Urinary bladder (tissue), 4 donors: ENCODE measurements at places on chromosomes 5 and 9. TPM values are rescaled to one million over a fixed set of nuclear protein-coding genes. Genes with fewer than 3 reads are reported as not detected.

DNA sequence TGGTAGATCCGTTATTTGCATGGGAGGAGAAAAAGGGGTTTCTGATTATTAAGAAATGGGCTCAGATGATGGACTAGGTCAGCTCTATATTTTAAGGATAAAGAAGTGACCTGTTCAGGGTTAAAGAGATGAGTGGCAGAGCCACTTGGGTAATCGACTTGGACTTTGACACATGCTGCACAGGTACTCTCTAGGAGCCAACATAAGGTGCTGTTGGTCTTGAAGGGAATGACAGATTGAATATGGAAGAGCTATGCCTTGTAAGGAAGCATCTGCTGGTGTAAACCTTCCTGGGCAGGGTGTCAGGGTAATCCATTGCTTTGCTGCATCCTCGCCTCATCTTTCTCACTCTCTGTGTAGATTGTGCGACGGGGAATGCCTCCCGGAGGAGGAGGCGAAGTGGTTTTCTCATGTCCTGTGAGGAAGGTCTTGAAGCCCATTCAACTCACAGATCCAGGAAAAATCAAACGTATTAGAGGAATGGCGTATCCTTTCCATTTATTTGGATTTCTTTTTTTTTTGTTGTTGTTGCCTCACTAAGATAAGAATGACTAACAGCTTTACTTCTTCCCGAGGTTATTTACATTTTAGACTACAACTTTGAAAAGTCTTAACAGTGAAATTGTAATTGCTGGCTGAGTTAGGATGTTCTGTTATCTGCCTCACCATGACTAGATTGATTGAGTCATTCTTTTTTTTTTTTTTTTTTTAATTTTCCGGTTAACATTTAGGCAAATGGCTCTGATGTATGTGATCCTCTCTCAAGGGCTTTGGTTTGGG, 41.2 kb downstream of the RCL1 start:
- DNase-seq: no peak

- no peak for DNase-seq
Measured at GRCh38 chr5:154514331-154514730, 36.3 kb upstream of the HAND1 start.

- DNase-seq: no peak
Measured at GRCh38 chr9:110810262-110810976, 141.8 kb downstream of the MUSK start.

DNA sequence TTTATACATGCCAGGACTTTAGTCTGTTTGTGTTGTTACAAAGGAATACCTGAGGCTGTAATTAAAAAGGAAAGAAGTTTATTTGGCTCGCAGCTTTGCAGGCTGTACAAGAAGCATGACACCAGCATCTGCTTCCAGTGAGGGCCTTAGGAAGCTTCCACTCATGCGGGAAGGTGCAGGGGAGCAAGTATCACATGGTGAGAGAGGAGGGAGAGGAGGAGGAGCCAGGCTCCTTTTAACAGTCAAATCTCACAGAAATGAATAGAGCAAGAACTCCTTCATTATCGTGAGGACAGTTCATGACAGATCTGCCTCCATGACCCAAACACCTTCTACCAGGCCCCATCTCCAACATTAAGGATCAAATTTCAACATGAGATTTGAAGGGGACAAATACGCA, 18.7 kb upstream of the C5orf46 start:
- DNase-seq: no peak

GRCh38 chr9:2560180-2560579, 61.4 kb upstream of the VLDLR start:
- no peak for DNase-seq

DNA sequence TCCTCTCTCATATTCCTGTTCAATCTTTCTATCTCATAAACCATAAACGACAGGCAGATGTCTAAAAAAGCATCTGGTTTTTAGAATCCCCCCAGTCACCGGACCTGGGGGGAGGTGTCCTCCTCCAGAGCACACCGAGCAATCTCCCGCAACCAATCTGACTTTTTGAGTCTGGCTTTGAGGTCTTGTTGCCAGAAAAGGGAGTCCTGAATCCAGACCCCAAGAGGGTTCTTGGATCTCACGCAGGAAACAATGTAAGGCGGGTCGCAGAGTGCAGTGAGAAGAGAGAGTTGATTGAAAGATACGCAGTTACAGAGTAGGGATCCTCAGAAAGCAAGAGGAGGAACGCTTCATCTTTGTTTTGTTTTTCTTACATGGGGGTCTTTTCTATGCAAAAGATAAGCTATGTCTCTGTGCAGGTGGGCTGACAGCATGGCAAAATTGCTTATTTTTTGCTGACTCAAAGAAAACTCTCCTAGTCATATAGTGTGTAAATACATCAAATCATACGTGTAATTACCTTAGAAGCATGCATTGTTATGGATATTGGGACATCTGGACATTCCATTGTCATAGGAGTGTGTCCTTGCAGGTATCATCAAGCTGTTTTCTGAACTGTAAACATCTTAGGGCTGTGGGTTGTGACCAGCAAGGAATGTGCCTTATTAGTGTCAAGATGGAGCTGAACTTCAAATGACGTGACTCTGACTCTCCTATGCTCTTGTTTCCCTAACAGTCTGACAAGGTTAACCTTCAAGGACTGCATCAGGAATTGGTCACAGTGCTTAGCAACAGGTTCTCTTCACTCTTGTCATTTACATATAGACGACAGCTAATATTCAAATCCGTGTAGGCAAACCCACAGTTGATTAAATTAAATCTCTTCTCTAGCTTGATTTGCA, 159.3 kb upstream of the DAPK1 start:
- DNase-seq: no peak

- no peak for DNase-seq
Measured at GRCh38 chr5:174340226-174340625, 294.7 kb downstream of the NSG2 start.

- DNase-seq: no peak
Measured at GRCh38 chr5:91591076-91591475, 208.0 kb upstream of the ARRDC3 start.

DNA sequence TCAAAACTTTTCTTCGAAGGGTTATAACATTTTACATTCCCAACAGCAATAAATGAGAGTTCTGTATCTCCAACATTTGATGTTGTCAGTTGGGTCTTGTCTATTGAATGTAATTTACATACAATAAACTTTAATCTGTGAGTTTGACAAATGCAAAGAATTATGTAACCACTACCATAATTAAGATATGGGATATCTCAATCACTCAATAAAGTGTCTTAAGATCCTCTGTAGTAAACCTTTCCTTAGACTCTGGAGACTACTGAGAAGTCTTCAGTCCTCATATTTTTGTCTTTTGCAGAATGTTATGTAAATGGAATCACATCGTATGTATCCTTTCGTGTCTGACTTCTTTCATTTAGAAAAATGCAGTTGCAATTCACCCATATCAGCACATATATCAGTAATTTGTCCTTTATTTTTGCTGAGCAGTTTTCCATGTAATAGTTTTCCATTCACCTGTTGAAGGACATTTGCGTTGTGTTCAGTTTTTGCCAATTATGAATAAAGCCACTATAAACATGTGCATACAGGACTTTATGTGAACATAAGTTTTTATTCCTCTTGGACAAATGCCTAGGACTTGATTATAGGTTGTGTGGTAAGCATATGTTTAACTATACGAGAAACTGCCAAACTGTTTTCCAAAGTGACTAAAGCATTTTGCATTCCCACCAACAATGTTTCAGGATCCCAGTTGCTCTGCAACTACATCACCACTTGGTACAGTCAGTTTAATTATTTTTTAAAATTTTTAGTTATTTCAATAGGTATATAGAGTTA, 784.6 kb upstream of the ZNF608 start:
- DNase-seq: no peak

GRCh38 chr9:108443019-108443633, 412.7 kb downstream of the ACTL7B start:
- DNase-seq: no peak

DNA sequence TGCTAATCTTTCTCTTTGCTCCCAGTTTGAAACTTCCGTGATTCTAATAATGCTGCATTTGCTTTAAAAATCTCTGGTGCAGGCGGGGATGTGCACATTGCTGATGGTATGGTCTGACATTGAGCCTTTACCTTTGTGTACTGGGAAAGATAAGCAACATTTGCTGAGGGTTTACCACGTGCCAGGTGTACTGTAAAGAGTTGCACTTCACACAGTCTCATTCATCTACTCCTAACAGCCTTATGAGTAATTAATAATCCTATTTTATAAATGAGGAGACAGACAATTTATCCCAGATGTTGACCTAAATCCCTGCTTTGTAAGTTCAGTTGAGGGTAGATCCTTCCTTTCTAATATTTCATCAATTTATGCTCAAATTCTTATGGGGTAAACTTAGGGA, 726 bp upstream of the ADGRV1 start:
- DNase-seq: no peak

DNA sequence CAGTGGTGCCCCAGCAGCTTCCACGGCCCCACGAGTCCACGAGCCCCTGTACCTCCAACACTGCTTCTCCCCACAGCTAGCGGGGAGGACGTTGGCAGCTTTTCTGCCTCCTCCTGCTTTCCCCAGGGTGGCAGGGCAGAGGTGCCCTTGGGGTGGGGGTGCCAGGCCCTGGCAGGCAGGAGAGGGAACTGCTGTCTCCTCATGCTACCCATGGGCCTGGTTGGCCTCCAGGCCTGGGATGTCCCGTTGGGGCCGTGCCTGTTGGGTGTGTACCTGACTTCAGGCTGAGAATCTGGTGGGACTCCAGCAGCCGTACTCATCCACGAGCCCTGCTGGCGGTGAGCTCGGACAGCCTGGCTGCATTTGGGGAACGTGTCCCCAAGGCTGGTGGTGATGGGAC, 27.3 kb downstream of the RXRA start:
- DNase-seq: no peak

DNA sequence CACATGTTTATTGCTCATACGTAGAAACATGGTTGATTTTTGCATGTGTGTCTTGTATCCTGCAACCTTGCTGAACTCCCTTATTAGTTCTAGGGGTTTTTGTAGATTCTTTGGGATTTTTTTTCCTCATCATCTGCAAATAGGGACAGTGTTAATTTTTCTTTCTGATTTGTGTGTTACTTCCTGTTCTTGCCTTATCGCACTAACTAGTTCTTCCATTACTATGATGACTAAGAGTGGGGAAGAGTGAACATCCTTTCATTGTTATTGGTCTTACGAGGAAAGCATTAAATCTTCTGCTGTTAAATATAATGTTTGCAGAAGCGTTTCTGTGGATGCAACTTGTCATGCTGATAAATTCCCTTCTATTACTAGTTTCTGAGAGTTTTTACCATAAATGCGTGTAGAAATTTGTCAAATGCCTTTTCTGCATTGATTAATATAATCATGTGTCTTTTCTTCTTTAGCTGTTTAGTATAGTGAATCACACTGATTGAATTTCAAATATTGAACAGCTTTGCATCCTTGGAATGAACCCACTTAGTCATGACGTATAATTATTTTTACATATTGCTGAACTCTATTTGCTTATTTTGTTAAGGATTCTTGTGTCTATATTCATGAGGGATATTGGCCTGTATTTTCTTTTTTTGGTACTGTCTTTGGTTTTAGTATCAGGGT, 32.1 kb upstream of the RNF130 start:
- no peak for DNase-seq

- DNase-seq: no peak
Measured at GRCh38 chr5:54180630-54181031, 129.7 kb downstream of the ARL15 start.

GRCh38 chr5:136246632-136247031, 53.7 kb upstream of the SMIM32 start:
- DNase-seq: no peak

GRCh38 chr5:153780876-153781705, 257.6 kb downstream of the FAM114A2 start:
- no peak for DNase-seq

- no peak for DNase-seq
Measured at GRCh38 chr5:5418006-5418405, 4.5 kb upstream of the ICE1 start.

GRCh38 chr9:121499427-121500164, at the start of gene GGTA1:
GGTA1 (minus strand) TSS chr9:121499844; CDS start chr9:121467922, 31,922 bp downstream.
- no peak for DNase-seq

DNA sequence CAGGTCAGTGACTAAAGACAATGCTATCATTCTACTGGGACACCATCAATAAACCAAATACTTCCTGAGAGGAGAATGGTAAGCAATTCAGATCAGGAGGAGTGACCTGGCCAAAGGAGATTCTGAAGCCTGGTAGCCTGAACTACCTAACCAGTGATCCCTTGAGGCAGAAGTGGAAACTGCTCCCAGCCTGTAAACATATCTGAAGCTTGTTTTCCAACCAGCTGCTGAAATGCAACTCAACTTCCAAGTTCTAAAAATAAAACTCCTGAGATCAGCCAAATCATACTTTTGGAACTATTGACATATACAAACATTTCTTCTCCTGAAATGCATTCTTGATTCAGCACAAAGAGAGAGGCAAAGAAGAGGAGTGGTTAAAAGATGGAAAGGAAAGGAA, 204.1 kb downstream of the EBF1 start:
- DNase-seq: no peak

DNA sequence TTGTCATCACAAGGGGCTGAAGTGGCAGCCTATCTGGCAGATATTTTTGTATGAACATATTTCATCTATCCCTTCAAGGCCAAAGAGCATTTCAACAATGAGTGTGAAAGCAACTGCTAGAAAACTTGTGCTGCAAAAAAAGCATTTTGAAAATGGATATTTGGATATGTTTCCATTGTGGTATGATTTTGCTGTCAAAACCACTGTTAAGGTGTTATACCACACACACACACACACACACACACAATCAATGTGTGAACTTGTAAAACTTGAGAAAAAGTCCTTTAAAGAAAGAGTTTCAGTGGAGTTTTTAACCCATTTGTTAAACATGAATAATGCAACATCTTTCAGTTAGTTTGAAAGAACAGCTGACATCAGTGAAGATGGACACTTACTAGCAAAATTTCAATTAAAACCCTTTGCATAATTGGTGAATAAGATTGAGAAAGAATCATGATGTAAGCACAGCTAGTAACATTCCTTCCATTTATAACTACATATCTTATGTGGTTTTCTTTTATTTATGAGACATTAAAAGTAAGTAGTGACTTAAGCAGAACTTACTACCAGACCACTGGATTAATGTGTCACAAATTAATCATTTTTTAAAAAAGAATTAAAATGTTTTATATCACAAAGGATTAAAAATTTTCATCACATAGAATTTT, 182.6 kb upstream of the GNA14 start:
- no peak for DNase-seq

The WDR31 gene
- polyA plus RNA-seq: 2.6 TPM

The PIP5KL1 gene
- polyA plus RNA-seq: 1.4 TPM

The NME5 gene
- polyA plus RNA-seq: 1.7 TPM

The ZFP62 gene
- 17.4 TPM for polyA plus RNA-seq

The FRMD3 gene
- 4.8 TPM for polyA plus RNA-seq

The LHX3 gene
- not detected for polyA plus RNA-seq

The SARDH gene
- polyA plus RNA-seq: 1.5 TPM

The HK3 gene
- 9.5 TPM for polyA plus RNA-seq

The CER1 gene
- not detected for polyA plus RNA-seq

The SLC6A19 gene
- not detected for polyA plus RNA-seq
